ENCODE measurements at places on chromosomes 3 and 15. TPM values are rescaled to one million over a fixed set of nuclear protein-coding genes. Genes with fewer than 3 reads are reported as not detected.

TXNRD3 gene
- total RNA-seq, result 7.7 TPM

- H3K27ac ChIP-seq, result no peak overlapping the region
- H3K36me3 ChIP-seq, result peaks cover 7% of the 10 kb centered on the region
- H3K4me1 ChIP-seq, result peaks cover 23% of the 10 kb centered on the region
- no peaks in the 10 kb centered on the region for H3K27me3 ChIP-seq
Measured at GRCh38 chr3:193594946-193595689, 2.1 kb downstream of the OPA1 start.

ITGA11 gene
- total RNA-seq, result 4.9 TPM

CHRM5 gene
- total RNA-seq, result not detected

SQOR gene
- total RNA-seq, result 151 TPM

DNA sequence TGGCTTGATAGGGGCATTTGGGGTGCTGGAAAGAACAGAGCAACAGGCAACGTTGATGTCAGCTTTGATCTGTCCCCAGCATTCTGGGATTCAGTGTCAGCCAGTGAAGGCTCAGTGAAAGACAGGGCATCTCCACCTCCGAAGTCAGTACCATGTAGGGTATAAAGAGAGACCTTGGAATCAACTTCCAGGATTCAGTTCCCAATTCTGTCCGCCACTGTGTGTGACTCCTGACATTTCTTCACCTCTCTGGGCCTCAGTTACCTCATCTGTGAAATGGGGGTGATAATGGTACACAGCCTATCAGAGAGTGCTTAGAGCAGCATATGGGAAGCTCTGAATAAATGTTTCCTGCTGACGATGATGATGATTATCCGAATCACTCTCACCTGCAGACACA, 55.6 kb upstream of the FLNB start:
- H3K27ac ChIP-seq, result peak overlapping the region; percentile 74
- H3K4me1 ChIP-seq, result peaks cover 21% of the 10 kb centered on the region
- DNase-seq, result no peak
- no peak overlapping the region for H3K4me3 ChIP-seq
- H3K27me3 ChIP-seq, result no peaks in the 10 kb centered on the region

DNA sequence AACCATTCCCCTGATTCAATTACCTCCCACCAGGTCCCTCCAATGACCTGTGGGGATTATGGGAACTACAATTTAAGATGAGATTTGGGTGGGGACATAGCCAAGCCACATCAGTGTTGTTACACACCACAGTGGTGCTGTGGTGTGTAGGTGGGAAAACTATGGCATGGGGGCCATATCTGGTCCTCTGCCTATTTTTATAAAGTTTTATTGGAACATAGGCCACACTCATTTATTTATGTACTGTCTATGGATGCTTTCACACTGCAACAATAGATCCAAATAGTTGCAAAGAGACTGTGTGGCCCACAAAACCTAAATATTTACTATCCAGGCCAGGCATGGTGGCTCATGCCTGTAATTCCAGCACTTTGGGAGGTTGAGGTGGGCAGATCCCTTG, 46.4 kb downstream of the FLNB start:
- no peaks in the 10 kb centered on the region for H3K36me3 ChIP-seq
- no peak overlapping the region for H3K4me3 ChIP-seq
- H3K27ac ChIP-seq, result no peak overlapping the region
- DNase-seq, result no peak

DNA sequence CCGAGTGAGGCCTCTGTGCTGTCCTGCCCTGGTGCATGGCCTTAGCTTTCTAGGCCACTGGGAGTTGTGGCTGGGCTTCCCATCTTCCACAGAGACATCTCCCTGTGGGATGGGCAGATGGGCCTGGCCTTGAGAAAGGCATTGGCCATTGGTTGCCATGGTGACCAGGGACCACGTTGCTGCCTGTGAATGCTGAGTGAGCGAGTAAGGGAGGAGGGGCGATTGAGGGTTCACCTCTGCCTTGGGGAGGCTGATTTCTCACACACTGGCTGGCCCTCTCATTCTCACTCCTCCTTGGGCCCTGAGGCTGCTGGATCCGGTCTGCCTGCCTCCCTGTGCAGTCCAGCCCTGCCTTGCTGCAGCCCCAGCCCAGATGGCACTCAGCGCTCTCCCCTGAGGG, 26.4 kb upstream of the DOCK3 start:
- DNase-seq, result no peak
- H3K4me1 ChIP-seq, result peaks cover 30% of the 10 kb centered on the region
- no peak overlapping the region for H3K4me3 ChIP-seq
- peak overlapping the region; percentile 61 for H3K27ac ChIP-seq

STAC gene
- total RNA-seq, result 0.69 TPM

GRCh38 chr3:88059380-88060170, 520 bp downstream of the ZNF654 start:
- no peaks in the 10 kb centered on the region for H3K27me3 ChIP-seq
- peak overlapping the region; percentile 97 for H3K27ac ChIP-seq
- H3K4me1 ChIP-seq, result peaks cover 36% of the 10 kb centered on the region
- peak overlapping the region; percentile 96 for H3K4me3 ChIP-seq

All from psoas muscle (tissue), 8 donors.